Bone marrow (tissue), 2 donors: ENCODE measurements at places on chromosomes 7 and 10.

GRCh38 chr7:79936281-79936983 lies 198.2 kb upstream of the GNAI1 start:
- no peak for DNase-seq

- no peak for DNase-seq
Observed at GRCh38 chr10:85864173-85864549, 502.4 kb downstream of the GRID1 start.

DNA sequence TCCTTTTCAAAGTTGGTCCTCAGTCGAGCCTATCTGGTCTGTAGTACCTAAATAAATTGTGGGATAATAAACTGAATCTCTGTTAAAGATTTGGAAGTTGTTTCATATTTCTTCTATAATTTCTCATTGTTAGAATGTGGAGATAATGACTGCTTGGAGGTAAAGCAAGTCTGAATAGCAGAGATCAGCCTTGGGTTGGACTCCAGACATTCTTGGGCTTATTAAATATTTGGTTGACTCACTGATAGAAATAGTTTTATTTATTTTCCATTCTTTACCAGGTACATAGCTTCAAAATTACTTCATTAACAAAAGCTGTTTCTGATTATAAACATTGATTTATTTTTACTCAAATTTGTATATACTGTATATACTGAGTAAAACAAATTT lies 34.3 kb downstream of the TPST1 start:
- no peak for DNase-seq

DNA sequence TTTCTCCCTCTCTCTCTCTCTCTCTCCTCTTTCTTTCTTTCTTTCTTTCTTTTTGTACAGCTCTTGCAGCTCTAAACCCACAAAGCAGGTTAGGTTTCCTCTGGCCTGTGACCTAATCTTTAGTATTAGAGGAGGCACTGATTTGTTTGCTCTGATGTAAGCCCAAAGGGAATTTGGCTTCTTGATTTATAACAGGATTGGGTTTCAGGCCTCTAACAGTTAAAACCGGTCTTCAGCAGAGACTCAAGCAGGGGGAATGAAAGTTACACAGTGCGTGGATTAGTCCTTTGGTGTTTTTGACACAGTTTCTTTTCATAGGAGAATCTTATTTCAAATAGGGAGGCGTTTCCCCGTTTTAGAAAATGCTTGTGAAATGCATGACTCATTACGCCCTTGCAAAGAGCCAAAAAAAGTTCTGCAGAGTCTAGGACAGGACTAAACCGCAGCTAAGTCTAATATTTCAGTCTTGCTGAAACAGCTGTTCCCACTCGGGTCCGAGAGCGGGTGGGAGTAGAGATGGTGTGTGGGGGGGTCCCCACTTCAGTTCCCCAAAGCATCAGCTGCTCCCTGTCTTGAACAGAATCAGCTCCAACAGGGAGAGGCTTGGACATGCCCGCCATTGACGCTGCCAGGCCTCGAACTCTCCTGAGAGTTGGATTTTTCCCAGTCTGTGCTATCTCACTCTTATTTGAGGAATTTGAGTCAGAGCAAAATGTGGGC lies 296.5 kb upstream of the PITRM1 start:
- DNase-seq = peak; percentile 59
